GM06990 (cell line): ENCODE measurements at places on chromosomes 1 and 21.

DNA sequence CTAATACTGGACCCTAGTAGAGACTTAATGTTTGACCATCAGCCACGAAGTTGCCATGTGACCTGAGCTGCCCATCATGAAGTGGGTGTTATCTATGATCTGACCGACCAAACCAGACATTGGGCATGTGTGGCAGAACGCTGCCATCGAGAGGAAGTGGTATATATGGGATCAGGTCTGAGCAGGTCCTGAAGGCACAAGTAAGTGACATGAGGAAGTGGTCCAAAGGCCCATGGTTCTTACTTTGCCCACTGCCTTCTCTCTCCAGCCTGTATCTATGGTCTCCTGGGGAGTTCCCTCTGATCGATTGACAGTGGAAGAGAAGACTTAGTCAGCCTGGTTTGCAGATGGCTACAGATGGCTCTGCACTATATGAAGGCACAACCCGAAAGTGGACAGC, 7.9 kb downstream of the SPSB1 start:
- DNase-seq, result no peak

GRCh38 chr1:92961896-92962752, 862 bp upstream of the DIPK1A start:
- peak; percentile 57 for DNase-seq

- DNase-seq, result no peak
Measured at GRCh38 chr1:103616362-103616761, 865 bp upstream of the AMY2A start.

DNA sequence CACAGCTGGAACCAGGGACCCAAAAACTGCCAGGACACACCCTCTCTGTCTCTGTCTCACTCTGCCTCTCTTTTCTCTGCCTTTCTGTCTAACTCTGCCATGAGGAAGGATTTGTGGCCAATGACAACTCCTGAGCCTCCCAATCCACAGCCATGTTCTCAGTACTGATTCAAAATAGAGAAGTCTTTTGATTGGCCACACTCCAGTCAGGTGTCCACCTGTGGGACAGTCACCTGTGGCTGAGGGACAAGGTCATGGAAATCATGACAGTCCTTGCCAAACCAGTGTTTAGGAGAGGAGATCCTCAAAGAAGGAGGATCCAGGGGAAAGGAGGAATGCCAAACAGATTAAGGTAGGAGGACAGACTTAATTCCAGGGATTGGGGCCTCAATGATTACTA, 15.8 kb downstream of the TINAGL1 start:
- DNase-seq, result no peak

DNA sequence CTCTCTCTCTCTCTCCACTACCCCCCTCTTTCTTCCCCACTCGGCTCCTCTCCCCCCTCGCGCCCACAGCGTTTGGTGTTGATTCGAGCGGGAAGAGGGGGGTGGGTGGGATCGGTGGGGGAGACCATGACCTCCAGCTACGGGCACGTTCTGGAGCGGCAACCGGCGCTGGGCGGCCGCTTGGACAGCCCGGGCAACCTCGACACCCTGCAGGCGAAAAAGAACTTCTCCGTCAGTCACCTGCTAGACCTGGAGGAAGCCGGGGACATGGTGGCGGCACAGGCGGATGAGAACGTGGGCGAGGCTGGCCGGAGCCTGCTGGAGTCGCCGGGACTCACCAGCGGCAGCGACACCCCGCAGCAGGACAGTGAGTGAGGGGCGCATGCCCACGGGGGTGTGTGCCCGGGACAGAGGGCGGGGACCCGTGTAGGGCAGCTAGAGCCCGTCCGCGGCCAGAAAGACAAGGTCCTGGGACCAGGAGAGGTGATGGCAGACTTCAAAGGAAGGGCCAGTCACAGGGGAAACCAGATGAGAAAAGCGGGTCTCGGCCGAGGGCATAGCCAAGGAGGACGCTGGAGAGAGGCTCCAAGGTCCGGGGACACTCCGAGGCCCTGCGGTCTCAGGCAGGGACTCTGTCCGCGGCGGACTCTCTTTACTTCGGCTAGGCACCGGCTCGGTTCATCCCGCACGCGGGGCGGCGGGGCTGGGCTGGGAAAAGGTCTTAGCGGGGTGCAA, at the start of gene PRRX1:
TSS of gene PRRX1 (plus strand) at position 39 of the 735 bp plus-strand sequence. CDS start at position 127, 88 bp downstream.
- no peak for DNase-seq

GRCh38 chr1:10829965-10830515, 33.6 kb upstream of the CASZ1 start:
- no peak for DNase-seq

DNA sequence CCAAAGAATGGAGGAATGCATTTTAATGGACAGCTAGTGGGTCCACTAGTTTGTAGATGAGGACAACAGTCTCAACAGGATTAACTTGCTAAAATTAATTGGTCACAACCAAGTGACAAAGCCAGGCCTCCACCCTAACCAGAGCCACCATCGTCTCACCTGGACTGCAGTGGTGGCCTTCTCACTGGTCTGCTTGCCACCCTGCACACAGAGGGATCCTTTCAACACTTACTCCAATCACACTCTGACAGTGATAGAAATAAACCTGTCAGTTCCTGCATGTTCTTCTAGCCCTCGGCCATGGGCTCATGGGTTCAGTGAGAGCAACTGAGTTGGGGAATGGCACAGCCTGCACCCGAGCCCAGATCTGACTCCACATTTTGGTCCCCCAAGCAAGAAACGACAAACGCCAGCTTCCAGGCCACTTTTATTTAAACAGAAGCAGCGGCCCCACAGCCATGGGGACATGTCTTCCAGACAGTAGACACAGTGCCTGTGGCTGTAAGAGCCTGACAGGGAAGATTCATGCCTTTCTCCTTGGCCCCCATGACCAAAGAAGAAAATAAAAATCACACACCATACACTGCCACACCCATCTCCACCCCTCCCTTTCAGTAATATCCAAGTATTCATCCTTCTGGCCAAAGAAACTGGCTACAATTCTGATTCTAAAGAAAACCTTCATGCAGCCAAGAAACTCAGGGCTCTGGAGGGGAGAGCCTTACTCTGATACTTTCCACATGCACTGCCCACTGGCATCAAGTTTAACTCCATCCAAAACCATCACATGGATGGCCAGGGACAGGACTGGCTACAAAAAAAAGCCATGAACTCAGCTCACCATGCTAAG, 37.6 kb downstream of the DHCR24 start:
- DNase-seq, result no peak

GRCh38 chr1:4655674-4656532, 1.5 kb downstream of the AJAP1 start:
- no peak for DNase-seq

GRCh38 chr1:63888984-63889383, 115.2 kb downstream of the ROR1 start:
- DNase-seq, result no peak

DNA sequence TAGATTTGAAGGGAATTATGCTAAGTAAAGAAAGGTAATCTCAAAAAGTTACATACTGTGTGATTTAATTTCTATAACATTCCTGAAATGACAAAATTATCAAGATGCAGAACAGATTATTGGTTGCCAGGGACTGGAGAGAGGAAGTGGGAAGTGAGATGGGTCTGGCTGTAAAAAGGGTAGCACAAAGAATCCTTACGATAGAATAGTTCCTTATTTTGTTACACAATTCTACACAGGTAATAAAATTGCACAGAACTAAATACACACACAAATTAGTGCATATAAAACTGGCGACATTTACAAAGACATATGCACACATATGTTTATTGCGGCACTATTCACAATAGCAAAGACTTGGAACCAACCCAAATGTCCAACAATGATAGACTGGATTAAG, 33.5 kb downstream of the ZNF684 start:
- no peak for DNase-seq

- DNase-seq, result no peak
Measured at GRCh38 chr1:157042846-157043245, 2.7 kb downstream of the ARHGEF11 start.

GRCh38 chr1:184113251-184113650, 61.7 kb downstream of the TSEN15 start:
- no peak for DNase-seq

GRCh38 chr1:226988334-226988666, 48.2 kb downstream of the COQ8A start:
- DNase-seq, result no peak

- no peak for DNase-seq
Measured at GRCh38 chr1:115545791-115546733, 95.7 kb upstream of the VANGL1 start.

- no peak for DNase-seq
Measured at GRCh38 chr1:196160066-196160795, 448.0 kb downstream of the KCNT2 start.

- DNase-seq, result no peak
Measured at GRCh38 chr1:182145441-182145840, 83.9 kb upstream of the ZNF648 start.
